Activated CD8-positive, alpha-beta memory T cell treated with anti-CD3 and anti-CD28 coated beads for 4 hours (primary cell): ENCODE measurements at places on chromosomes 4 and X.

DNA sequence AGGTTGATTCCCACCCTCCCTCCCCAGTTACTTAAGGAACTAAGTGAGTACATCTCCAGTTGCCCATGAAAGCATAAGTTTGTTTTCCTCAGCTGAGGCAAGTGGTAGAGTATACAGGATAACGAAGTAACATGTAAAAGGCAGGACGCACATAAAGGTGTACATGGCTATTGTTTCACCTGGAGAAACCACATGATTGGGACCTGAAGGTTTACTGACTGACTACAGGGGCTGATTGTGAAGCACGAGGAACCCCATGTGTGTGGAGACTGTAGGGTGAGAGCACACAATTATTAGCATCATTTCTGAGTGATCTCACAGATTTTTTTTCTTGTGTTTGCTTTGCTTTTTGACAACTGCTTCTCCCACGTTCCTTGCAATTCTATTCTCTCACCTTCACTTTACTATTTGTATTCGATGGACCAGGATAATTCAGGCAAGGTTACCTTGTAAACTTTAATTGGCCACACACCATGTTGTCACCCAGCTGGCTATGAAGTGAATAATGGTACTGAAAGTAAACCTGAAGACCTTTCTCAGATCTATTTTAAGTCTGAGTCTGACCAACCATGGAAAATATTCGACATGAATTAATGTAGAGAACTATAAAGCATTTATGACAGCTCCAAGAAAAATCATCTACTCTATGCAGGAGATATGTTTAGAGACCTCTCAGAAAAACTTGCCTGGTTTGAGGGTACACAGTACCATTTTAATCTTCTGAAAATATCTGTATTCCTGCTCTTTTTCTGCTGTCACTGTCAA, 102.5 kb upstream of the MYOZ2 start:
- DNase-seq = no peak

- DNase-seq = no peak
These were observed 127.9 kb downstream of the CHRDL1 start for GRCh38 chrX:110667706-110668105.

GRCh38 chr4:53589511-53589910, 1.8 kb downstream of the LNX1 start:
- no peak for DNase-seq

- no peak for DNase-seq
These were observed 53.4 kb upstream of the TRPC3 start for GRCh38 chr4:122005064-122005755.

DNA sequence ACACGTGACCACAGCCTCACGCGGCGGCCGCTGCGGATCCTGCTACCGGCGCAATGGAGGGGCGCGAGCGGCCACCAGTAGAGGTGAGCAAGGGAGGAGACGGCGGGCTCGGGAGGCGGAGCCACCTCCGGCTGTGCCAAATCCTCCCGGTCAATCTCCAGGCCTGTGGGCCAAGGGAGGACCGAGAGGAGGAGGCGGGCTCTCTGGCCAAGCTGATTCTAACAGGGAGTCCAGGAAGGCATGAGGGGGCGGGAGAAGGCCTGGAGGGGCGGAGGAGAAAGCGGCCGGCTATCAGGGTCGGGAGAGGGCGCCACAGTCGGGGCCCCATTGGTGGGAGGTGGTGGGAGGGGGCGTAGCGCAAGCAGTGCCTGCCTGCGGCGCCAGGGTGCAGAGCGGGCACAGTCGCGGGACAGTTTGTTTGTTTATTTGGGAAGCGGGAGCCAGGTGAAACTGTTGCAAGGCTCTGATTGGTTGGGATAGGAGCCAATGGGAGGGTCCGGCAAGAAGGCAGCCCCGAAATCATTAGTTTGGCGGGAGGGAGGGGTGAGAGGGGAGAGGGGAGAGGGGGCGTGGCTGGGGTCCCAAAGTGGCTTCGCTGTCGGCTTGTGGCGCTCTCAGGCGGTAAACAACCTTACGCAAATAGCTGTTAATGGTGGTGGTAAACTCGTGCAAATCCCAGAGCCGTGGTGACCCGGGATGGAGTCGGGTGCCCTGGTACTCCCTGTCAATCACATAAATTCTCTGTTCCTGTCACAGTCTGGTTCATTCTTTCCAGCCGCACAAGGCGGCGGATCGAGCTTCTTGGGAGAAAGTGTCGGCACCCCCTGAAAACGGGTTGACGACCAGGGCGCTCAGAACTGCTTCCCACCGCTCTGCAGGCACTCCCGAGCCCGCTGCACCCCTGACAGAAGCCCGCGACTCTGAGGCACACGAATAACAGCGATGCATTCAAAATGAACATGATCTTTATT, at the start of gene IRS4:
Gene IRS4 (minus strand): TSS at position 55 of the 971 bp plus-strand sequence.
- no peak for DNase-seq

DNA sequence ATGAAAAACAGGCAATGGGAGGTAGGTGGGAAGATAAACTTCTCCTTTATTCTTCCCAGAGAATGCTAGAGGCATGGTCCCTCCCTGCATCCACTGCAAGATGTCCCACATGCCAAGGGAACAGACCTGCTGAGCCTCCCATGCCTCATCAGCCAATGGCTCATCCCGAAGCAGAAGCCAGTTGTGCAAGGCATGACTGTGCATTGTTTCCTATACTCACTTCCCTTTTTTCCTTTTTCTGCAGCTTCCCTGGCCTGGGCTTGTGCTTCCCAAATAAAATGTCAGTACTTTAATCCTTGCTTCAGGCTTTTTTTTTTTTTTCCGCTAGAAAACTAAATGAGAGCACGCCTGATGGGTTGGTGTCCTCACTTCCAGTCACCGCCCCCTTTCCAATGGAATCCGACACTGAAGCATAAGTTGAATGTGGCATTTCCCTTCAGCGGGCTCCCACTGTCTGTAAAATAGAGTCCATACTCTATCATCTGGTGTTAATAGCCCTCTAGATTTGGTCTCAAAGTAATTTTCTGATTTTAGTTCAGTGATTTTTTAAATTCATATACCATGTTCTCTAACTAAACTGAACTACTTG, 239.0 kb upstream of the JADE1 start:
- no peak for DNase-seq

- no peak for DNase-seq
These were observed 139.2 kb downstream of the NSUN7 start for GRCh38 chr4:40888933-40889332.

DNA sequence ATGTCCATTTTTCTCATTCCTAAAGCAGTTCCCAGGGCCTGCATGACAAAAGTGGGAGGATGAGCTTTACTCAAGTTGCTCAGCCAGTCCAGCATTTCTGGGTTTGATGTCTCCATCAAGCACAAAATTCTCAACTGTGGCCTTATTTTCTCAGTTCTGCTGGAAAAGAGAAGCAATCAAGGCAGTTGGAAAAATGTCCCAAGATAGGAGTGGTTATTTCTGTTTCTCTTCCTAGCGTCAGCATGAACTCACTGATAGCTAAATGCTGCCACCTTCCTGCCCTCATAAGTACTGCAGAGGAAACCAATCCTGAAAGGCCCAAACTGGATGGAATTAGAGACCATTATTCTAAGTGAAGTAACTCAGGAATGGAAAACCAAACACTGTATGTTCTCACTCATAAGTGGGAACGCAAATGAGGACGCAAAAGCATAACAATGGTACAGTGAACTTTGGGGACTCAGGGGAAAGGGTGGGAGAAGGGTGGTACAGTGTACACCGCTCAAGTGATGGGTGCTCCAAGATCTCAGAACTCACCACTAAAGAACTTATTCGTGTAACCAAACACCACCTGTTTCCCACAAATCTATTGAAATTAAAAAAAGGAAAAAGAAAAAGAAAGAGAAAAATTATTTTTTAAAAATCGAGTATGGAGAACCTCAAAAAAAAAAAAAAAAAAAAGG, 29.6 kb downstream of the ADH7 start:
- DNase-seq = peak; percentile 23

- DNase-seq = no peak
These were observed 2.2 kb downstream of the AR start for GRCh38 chrX:67545893-67546495.

DNA sequence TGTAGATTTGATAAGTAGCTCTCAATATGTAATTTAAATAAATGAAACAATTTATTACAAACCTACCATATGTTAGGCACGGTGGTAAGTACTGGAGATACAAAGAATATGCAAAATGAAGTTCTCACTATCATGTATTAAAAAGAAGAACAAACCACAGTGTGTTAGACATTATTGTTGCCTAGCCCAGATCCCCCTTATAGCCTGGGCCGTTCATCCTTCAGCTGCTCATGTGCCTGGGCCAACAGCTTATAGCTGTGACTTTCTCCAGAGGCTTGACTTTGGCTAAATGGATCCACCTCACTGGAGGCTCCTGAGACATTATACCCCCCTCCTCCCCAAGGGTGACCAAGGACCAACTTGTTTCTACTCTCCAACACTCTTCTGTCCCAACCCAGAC, 29.8 kb upstream of the CCNG2 start:
- DNase-seq = no peak

- DNase-seq = no peak
These were observed 656.7 kb downstream of the ZNF674 start for GRCh38 chrX:45888518-45888917.

DNA sequence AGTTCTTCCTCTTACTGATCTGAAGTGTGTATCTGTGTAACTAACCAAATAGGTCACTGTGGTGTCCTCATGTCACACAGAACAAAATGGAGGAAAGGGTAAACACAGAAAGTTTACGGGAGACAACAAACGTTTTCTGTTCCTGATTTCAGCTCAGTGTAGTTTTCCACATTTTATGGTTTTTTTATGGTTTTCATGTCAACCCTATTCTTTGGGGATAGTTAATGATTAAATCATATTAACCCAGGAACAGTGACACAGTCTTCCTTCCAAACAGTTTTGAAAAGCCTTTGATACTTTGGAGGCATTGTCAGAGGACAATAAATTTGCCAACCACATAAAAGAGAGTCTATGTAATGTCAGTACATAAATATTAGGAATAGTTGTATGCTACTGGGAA, 4.2 kb downstream of the LNX1 start:
- DNase-seq = no peak

- no peak for DNase-seq
These were observed 377.7 kb downstream of the PACRGL start for GRCh38 chr4:21077967-21078366.

- DNase-seq = no peak
These were observed 1.3 kb downstream of the CAMK2D start for GRCh38 chr4:113760094-113760794.

GRCh38 chr4:120841580-120841979, 80.9 kb downstream of the PRDM5 start:
- DNase-seq = no peak

DNA sequence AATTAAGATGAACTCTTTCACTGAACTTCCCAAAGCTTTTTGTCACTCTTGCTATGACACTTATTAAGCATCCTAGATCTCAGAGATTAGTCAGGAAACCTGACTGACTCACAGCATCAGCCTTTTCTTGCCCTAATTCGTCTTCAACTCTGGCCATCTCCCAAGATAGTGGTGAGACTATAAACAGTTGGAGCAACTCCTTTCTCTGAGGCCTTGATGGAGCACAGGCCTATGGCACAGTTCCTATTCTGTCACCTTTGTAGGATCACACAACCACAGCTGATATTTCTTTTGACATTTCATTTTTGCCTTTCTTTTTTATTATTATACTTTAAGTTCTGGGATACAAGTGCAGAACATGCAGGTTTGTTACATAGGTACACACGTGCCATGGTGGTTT, 217.6 kb downstream of the PRR32 start:
- no peak for DNase-seq

DNA sequence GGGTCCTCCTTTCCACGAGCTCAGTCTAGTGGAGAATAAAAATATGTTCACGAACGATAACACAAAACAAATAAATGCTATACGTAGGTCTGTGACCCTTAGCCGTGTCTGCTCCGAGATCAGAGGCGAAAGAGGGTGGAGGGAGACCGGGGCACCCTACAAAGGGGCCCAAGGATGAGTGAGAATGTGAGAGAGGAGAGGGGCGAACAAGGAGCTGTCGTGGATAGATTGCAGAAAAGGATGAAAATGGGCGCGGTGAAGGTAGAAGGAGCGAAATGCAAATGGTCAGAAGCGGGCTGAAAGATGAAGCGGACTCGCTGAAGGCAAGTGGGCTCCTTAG, 6.2 kb upstream of the ZBTB33 start:
- no peak for DNase-seq

- no peak for DNase-seq
These were observed 154.9 kb downstream of the STK32B start for GRCh38 chr4:5206016-5206790.

GRCh38 chrX:98956014-98956413, 1454.1 kb downstream of the PCDH19 start:
- no peak for DNase-seq

- DNase-seq = no peak
These were observed 384.4 kb upstream of the AR start for GRCh38 chrX:67159437-67159836.

- peak; percentile 63 for DNase-seq
These were observed 119.1 kb upstream of the OTUD4 start for GRCh38 chr4:145299380-145300076.

GRCh38 chr4:23734000-23734399, 155.8 kb downstream of the PPARGC1A start:
- no peak for DNase-seq

- no peak for DNase-seq
These were observed 318.1 kb upstream of the CASK start for GRCh38 chrX:42241421-42241820.

- DNase-seq = no peak
These were observed 495.6 kb upstream of the ZFP42 start for GRCh38 chr4:187499956-187500355.

- DNase-seq = no peak
These were observed 171.8 kb upstream of the PACRGL start for GRCh38 chr4:20528508-20528907.

DNA sequence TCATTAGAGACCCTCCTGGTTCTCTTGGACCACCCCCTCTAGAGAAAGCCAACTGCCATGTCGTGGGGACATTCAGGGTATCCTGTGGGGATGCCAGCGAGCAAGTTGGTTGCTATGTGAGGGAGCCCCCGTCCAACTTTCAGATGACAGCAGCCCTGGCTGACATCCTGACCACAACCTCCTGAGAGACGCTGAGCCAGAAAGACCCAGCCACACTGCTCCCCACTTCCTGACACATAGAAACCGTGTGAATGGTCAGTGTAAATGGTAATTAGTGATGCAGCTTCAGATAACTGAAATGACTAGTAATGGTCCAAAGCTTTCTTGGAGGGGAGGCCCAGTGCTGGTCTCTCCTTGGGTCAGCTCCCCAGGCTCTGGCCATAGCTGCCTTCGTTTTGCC, 10.8 kb downstream of the CLCN4 start:
- DNase-seq = no peak

GRCh38 chr4:186942758-186943377, 219.2 kb upstream of the FAT1 start:
- DNase-seq = no peak
